ENCODE measurements at places on chromosomes 11 and 22.

DNA sequence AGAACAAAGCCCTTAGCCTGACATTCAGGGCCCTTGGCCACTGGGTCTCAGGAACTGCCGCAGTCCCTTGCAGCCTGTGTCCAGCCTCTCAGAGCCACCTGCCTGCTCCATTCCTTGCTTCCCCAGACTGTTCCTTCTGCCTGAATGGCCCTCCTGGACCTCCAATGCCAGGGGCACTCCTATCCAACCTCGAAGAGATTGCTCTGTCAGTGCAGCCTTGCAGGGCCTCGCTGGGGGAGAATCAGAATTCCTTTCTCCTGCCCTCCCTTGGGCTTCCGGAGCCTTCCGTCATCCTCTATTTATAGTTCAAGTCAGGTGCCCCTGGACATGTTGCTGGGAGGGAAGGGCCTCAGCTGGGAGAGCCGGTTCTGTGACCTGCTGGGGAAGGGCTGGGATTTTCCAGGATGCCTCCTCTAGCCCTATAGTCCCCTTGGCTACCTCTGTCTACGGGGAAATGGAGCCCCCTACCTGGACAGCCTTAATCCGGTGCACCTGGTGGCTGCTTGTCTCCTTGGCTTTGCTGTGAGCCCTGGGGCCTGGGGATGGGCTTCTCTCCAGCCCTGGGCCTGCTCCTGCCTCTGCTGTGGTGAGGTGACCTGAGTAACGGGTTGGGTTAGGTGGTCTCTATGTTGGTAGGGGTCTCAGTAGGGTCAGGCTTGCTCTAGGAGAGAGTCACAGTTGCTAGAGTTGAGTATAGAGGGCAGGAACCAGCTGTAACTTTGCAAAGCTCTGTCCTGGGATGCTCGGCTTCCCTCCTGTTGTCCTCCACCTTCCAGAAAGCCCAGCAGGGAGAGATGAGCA, 45.9 kb upstream of the SYT7 start:
- no peak for DNase-seq

DNA sequence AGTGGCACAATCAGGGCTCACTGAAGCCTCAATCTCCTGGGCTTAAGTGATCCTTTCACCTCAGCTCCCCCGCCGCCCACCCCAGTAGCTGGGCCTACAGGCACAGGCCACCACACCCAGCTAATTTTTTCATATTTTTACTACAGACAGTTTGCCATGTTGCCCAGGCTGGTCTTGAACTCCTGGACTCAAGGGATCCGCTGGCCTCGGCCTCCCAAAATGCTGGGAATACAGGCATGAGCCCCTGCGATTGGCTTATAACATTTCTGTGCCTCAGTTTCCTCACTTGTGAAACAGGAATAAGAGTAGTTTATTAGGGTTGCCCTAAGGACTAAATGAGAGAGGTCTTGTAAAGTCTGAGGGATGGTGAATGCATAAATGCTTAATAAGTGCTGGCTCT, 1.2 kb downstream of the VSTM5 start:
- DNase-seq: no peak

DNA sequence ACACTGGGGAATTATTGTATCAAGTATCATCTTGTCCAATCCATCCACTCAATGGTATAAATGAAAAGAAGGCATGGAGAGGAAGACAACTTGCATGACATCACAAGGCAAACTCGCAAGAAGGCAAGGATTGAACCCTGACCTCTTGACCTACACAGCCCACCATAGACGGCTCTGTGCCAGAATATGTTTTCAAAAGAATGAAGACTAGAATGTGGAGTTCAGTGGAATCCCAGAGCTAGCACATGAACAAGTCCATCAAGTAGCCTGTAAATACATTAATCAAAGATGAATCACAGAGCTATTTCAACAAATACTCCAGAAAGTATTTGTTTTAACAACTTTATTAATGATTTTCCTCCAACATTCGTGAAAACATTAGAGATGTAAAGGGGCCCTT, 189.7 kb downstream of the GUCY1A2 start:
- no peak for DNase-seq

DNA sequence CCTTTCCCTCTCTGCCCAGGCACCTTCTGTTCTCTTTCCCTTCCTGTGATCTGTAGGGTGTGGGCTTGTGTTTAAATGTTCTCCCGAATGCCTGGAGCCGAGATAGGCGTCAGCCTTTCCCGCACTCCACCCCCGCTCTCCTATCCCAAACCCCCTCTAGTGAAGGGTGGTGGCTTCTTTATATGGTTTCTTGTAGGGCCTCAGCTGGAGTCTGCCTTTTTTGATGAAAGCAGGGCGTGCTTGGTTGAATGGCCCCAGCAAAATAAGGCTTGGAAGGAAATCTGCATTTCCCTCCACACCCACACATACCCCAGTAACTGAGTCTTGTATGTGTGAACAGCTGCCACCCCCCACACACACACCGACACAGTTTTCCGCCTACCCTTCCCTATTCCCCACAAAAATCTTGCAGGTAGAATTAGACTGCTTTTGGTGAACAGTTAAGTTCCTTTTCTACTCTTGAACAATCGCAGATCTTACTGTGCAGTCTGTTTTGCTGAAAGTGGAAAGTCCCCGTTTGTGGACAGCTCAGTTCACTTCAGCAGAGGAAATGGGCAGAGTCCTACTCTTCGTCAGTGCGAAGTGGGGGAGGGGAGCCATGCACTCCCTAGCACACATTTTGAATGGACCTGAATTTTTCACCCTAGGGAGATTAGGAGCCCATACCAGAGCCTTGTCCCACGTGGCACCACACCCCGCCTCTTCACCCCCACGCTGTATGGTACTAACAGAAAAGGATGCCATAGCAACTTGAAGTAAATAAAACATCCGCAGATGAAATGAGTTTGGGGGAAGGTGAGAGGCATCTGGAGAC, 25.5 kb upstream of the GRK2 start:
- DNase-seq: peak; percentile 90

- no peak for DNase-seq
Observed at GRCh38 chr11:45949992-45950407, 27.5 kb downstream of the LARGE2 start.

Measured in suppressor macrophage (primary cell).